MG63 (cell line): ENCODE measurements at places on chromosomes 3 and 15.

DNA sequence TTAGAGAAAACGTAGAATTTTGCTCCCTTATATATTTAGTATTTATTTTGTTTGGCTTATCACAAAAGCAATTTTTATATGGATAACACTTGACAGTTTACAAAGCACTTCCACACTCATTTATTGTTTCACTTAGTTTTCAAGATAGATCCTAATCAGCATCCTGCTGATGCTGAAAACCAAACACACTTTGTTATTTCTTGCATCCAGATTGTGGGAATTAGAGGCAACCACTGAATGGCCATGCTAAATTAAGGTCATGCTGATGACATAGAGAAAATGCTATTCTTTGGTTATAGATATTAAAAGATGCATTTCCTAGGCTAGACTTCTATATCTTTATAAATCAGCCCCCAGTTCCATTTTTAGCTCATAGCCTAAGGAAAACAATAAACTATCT lies 474.1 kb upstream of the KCNMB2 start:
- DNase-seq, result no peak

DNA sequence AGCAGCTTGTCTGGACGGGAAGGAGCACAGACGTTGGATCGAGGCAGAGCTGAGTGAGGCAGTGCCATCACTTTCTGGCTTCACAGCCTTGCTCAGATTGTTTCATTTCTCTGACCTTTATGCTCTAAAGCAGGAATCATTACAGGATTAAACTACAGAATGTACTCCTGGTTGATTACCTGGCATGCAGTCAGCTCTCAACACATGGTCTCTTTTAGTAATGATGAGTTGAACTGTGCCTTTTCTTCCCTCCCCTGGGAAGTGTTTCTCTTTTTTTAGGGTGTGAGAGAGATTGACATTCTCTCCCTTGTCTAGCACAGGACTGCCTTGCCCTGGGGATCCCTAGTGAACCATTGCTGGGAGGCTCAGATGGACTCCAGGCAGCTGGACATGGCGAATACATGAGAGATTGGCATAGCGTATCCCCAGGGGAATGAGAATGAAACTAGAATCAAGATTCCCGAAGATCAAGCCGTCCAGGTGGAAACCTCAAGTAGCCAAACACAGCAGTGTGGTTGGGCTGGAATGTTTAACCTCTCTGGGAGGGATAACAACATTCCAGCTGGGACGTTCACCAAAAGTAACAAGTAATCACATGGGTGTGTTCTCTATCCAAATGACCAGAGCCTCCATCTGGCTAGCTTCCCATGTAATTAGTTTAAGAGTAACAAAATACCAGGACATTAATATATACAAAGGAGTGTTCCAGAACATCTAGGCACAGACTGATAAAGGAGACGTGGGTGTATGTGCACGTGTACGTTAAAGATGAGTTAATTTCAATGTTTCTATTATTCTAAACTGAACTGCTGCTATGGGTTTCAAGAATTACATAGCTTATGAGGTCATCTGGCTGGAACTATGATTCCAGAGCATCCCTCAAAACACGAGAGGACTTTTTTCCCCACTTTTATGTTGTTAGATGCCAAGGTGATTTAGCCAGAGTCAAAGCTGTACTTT lies 118.6 kb upstream of the NR2E3 start:
- DNase-seq, result peak; percentile 54

DNA sequence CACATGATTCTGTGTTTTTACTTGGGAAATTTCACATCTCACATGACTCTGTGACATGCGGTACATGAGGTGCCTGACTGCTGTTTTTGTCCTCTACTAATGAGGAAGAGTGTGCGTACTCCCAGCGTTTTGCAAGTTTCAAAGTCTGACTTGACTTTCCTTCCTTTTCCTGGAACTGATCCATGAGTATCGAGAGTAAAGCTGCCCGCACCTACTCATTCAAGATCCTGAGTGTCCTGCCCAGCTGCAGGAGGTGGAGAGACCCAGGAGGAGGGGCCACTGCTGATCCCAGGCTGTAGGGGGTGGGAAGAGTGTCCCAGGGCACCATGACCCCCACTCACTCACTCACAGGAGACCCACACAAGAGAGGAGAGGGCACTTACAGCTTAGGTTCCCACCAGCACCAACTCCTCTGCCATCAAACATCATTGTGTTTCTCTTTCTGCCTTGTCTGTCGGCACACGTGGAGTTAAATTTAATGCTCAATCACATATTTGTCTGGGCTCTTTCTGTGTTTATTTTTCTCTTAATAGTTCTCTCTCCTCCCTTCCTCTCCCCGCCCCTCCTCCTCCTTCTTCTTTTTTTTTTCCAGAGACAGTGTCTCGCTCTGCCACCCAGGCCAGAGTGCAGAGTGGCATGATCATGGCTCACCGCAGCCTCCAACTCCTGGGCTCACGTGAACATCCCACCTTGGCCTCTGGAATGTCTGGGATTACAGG lies 1.4 kb downstream of the CCR5AS start:
- DNase-seq, result no peak

- no peak for DNase-seq
Measured at GRCh38 chr3:50583897-50584296, 14.6 kb downstream of the HEMK1 start.

GRCh38 chr3:23359116-23359515 lies 156.0 kb downstream of the UBE2E2 start:
- DNase-seq, result no peak

- DNase-seq, result no peak
Measured at GRCh38 chr3:182632077-182632393, 161.3 kb upstream of the ATP11B start.

DNA sequence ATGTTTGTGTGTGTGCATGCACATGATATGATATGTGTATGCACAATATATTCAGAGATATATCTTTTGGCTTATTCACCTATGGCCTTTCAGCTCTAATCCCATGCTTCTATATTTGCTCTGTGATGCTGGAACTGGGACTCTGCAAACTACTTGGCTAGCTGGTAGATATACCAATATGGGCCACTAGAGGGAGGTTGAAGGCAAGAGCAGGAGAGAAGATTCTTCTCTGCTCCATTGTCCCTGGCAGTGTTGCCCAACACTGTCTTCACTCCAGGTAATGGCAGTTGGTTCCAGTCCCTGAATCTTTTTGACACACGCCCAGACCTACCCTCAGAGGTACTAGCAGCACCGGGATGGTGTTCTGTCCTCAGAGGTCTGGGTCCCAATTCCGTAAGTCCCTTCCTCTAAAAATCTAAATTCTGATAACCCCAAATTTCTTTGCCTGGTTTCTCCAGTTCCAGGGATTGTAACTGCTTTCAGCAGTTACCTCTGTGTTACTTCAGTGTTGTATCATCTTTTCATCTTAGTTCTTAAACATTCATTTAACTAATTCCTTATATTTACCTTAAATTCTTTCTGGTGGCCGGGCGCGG lies 44.7 kb downstream of the GTPBP8 start:
- DNase-seq, result peak; percentile 19

DNA sequence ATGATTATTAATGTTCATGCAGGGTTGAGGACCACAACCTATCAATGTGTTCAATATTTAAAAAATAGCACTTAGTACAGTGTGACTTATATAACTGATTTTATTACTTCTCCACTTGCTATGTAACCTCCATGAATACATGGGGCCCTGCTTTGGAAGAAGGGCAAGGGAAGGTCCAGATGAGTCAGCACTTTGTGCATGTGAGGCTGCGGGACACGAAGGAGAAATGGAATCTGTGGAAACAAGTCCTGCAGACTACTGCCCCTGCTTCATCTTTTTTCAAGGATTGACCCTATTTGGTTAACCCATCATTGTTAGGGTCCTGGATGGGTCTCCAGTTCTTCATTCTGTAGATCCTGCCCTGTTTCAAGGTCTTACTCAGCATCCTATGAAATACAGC lies 1.6 kb downstream of the NXPE3 start:
- peak; percentile 18 for DNase-seq

DNA sequence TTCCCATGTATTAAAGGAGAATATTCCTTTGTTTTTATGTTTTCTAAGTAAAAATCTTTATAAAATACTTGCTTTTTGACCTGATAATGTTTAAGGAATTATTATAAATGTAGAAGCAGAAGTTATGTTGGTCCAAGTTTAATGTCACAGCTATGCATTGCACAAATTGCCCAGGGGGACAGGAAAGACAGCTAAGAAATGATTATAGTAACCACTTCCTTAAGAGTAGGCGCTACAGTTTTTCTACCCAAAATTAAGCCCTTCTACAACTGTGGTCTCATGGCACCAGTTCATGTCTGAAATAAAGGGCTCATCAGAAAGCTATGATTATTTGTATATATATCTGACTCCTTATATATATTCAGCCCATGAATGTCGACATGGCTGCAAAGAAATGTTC lies 176.4 kb downstream of the GBE1 start:
- DNase-seq, result no peak

DNA sequence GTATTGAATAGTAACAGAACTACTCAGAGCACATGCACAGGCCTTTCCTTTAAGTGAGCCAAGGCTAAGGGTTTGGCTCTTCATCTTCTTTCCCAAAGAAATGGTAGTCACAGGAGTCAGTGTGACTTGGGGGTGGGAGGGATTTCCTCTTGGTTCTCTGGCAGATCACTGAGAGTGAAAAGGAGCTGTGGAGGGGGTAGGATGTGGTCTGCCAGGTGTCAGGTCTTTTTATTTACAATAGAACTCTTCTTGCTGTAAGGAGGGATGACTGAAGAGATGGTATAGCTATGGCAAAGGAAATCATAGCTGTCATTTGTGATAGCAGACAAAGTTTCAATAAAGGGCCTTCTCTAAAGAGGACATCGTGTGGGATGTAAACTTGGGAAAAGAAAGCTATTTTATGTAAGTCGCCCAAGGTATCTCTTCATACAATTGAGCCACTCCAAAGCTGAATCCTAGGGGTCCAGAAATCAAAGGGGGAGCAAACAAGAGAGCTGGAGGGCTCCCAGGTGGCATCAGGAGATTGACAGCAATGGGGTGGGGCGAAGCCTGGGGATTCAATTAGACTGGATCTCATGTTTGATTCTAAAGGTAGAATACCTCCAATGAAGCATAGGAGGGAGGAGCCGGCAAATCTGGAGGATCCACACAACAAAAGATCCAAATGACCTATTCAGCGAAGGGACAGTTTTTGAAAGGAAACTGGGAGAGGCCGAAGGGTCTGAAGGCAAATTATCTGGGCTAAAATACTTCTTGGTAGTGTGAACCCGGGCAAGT lies 20.0 kb upstream of the CHD2 start:
- DNase-seq, result no peak

- no peak for DNase-seq
Measured at GRCh38 chr3:162368417-162368816, 871.8 kb downstream of the OTOL1 start.

DNA sequence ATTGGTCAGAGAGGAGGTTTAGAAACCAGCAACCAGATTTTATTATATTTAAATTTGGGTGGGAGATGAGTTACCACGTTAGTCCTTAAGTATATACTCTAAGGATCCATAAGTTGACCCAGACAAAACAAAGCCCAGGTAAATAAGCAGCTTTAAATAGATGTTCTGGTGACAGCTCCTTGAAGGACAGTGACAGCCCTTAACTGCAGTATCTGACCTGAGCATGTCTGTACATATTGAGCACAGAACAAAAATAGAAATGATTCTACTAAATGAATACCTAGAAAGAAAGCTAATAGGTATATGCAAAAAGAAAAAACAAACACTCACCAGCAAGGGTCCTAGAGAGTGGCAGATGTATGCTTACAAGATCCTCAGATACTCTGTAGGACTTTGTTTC lies 63.0 kb downstream of the UBR1 start:
- no peak for DNase-seq

DNA sequence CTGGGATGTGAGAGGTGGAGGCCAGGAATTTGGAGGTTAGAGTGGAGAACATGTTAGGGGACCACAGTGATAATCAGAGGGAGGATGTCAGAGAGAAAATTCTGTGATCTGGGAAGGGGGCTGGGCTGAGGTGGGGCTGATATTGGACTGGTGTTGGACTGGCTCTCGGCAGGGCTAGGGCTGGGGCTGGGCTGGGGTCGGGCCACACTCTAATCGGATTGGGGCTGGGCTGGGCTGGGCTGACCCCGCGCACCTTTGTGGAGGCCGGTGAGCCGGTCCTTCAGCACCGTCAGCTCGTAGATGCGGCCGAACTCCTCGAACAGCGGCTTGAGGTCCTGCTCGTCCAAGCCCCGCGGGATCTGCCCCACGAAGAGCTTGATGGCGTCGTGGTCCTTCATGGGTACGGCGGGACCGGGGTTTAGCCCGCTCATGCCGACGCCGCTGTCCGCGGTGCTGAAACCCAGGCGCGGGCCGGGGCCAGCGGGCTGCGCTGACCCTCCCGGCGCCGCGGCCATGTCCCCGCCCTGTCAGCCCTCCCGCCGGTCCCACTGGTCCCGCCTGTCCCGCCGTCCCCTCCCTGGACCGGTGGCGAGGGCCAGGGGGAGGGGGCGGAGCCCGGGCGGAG lies 485 bp downstream of the CELF6 start:
- peak; percentile 64 for DNase-seq
